ENCODE measurements at places on chromosomes 7 and 10.

- DNase-seq: no peak
Measured at GRCh38 chr10:109846832-109847231, 76.5 kb downstream of the XPNPEP1 start.

DNA sequence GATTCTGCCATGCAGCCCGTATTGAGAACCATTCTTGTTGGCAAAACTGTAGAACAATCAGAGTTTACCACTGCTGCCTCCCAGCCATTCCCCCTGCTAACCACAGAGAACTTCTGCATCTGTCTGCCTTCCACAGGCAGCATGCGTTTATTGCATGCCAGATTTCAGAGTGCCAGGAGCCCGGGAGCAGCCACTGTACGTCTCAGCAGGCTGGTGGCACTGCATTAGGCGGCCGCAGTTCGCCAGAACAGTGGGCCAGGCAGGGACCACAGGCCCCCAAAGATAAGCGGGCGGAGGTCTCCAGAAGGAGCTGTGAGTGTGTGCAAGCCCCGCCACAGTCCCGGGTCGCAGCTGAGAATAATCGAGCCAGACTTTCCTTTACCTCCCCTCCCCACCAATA, 31.8 kb downstream of the ZNF467 start:
- DNase-seq: no peak

- no peak for DNase-seq
Measured at GRCh38 chr10:24097751-24098207, 111.2 kb upstream of the KIAA1217 start.

DNA sequence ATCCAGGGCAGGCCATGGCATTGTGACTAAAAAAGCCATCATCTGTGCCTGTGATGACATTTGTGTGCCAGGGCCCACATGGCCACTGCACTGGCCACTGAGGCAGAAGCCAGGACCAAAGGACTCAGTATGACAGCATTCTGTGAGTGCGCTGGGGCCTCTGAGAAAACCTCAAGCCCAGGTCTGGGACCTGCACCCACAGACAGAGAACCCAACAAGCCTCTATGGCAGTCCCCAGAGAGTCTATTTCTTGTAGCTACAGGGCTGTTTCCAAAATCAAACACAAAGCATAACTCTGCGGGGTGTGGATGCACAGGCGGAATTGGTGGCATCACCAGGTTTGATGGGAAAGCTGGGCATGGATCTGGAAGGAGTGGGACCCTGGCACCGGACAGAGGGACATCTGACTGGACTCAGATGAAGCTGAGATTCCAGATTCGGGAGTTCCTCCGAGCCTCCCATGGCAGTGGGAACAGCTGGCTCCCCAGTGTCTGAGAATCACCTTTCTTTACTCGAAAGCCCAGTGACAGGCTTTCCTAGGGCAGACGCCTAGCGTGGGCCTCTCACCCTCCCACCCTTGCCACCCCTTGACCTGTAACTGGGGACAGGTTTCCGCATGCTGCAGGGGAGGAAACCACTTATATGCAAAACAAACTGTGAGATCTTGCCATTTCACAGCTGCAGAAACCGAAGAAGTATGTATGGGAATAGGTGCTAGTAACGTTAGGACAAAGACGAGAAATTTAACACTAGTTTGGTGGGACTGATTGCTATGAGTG, 70.6 kb upstream of the RHEB start:
- DNase-seq: no peak

GRCh38 chr7:8433477-8434289, at the start of gene NXPH1:
TSS of gene NXPH1 (plus strand) at chr7:8433609.
- DNase-seq: no peak

GRCh38 chr7:129470411-129470810, 31.9 kb upstream of the SMKR1 start:
- DNase-seq: no peak

DNA sequence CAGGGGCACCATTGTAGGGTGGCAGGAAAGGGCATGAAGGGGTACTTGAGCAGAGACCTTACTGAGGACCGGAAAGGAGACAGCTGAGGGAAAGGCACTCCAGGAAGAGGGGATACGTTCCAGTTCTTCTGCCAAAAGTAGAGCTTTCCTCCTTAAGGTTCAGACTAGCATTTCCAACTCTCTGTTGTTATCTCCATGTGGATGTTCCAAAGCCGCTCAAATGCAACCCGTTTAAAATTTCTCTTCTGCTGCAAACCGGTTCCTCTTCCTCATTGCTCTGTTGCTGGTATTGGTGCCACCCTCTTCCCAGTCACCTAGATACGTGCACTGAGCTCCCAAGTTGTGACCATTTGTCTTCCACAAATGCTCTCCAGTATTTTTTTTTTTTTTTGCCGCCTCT, 47.5 kb downstream of the TMEM209 start:
- no peak for DNase-seq

- no peak for DNase-seq
Measured at GRCh38 chr10:112872728-112873127, 77.3 kb upstream of the TCF7L2 start.

- DNase-seq: no peak
Measured at GRCh38 chr7:93601363-93601762, 26.8 kb upstream of the CALCR start.

DNA sequence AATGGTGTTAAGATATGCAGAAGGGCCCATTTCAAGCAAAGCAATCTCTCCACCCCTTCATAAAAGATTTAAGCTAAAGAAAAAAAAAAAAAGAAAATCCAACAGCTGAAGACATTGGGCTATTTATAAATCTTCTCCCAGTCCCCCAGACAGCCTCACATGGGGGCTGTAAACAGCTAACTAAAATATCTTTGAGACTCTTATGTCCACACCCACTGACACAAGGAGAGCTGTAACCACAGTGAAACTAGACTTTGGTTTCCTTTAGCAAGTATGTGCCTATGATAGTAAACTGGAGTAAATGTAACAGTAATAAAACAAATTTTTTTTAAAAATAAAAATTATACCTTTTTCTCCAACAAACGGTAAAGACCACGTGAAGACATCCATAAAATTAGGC, 28.6 kb downstream of the PPP3CB start:
- no peak for DNase-seq

GRCh38 chr10:4686644-4686996, 139.4 kb upstream of the AKR1E2 start:
- DNase-seq: no peak

DNA sequence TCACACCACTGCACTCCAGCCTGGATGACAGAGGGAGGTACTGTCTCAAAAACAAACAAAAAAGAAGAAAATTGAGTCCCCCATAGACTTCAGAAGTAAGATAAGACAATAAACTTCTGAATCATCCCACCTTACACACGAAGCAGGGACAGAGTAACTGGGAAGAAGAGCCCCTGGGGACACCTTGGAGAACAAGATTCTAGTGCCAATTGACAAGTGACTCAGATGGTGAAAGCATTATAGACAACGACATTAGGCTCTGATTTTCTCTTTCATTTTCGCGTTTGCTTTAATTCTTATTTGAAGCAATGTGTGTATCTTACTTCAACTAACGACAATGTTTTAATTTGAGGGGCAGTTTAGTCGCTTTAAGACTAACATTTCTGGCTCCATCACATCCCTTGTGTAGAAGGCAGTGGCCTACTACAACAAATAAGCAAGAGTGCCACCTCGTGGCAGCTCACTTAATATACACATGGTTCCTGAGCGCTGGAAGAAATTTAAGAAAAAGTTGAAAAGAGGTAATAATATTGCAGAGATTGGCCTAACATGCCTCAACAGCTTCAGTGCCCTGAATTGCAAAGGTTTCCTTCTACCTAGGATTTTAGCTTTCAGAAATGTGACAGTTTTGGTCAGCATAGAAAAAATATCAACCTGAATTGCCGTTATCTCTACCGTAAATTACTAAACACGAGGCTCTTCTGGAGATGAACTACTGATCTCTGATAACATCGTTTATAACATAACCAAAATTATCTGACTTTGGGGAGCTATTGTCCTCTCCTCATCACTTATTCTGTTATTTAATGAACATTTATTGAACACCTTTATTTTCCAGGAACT, 36.7 kb downstream of the ASNS start:
- peak; percentile 54 for DNase-seq

- no peak for DNase-seq
Measured at GRCh38 chr7:2814946-2815874, 28.9 kb downstream of the GNA12 start.

DNA sequence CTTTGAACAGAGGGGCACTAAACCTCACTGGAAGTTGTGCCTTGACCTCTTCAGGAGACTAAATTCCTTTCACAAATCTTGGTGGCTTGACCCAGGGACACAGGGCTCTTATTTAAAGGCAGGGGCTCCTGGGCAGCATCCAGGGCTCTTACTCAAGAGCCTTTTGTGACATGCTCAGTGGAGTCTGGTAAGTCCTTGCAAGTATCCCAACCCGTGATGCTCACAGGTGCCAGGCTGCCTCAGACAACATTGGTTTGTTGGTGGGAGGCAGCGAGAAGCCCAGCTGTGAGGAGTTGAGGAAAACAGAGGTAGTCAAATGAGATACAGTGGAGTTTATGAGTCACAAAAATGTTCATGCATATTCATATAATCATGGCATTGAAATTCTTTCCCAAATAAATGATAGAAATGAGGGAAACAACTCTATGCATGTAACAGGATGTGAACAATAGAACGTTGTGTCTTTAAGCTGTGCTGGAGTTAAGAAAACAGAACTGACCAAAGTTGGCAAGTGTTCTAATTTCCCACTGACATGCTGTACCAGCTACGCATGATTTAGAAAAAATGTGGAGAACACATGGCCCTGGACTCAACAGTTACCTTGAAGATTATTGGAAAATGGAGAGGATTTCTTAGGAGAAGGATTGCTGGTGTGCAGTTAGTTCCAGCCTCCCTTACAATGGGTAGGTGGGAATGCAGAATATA, 654.5 kb upstream of the COBL start:
- DNase-seq: no peak

GRCh38 chr10:3460420-3461128, 288.0 kb upstream of the PITRM1 start:
- no peak for DNase-seq

DNA sequence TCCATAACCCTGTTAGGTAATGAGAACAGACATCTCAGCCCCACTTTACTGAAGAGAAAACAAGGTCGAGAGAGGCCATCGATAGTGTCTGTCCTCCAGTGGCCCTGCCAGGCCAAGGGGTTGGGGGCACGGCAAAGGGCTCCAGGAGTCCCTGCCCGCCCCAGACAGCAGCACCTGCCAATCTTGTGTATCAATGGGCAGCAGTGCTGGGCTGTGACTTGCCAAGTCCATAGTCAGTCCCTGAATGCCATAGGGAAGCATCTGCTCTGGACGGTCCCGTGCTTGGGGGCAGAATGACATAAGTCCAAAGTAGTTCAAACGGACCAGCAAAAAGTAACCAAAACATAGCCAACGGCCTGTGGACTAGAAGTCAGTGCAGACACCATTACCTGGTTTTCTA, 33.2 kb downstream of the DLG5 start:
- DNase-seq: no peak
